ENCODE measurements at places on chromosomes 12 and 14.

DNA sequence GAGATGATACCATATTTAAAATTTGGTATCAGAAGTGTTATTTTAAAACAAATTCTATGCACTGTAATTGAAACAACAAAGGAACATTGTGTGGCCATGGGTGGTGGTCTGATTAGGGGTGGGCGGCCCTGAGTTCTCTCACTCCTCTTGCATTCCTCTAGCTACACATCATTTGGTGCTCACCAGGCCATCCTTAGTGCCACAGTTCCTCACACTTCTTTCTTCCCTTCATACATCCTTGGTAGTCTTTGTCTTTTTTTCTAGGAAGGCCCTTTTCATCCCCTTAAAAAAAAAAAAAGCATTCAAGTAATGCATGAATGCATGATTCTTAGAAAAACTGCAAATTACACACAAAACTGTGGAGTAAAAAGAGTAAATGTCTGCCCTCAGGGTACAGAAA is 2.4 kb upstream of the MANSC4 start:
- no peak for DNase-seq

GRCh38 chr14:50230701-50231474 is 490 bp downstream of the SOS2 start:
- peak; percentile 29 for DNase-seq

DNA sequence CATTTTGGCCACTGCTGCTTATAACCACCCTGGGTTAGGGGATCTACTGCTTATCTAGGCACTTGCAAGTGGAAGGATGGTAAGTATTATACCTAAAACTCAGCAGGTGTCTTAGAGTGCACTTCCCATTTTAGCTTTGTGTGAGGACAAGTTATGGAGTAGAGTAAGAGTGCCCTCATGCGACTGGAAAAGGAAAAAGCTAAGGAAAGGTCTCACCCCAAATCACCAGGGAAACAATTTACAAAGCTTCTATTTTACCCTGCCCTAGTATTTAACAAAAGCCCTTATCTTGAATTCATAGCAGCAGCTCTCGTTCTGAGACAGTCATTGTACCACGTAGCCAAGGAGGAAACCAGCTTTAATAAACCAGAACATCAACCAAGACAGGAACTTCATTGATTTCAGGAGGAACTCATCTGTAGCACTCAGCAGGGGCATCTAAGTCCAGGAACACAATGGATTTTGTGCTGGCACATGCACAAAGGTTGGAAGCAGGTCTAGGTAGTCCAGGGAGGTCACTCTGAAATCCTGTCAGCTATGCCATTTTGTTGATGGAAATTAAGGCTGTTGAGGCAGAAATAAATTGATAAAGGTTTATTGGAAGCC is 2.9 kb downstream of the RDH12 start:
- DNase-seq, result no peak

DNA sequence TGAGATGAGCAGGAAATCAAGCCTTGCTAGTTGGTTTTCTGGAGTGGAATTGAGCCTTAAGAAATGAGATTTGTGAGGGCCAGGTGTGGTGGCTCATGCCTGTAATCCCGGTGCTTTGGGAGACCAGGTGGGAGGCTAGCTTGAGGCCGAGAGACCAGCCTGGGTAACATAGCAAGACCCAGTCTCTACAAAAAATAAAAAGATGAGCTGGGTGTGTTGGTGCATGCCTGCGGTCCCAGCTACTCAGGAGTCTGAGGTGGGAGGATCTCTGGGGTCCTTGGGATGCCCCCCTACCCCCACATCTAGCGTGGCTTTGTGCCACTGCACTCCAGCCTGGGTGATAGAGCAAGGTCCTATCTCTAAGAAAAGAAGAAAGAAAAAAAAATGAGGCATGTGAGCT is 104.2 kb upstream of the RTL1 start:
- DNase-seq, result no peak

GRCh38 chr12:60872219-60872618 is 1276.4 kb downstream of the SLC16A7 start:
- DNase-seq, result no peak

DNA sequence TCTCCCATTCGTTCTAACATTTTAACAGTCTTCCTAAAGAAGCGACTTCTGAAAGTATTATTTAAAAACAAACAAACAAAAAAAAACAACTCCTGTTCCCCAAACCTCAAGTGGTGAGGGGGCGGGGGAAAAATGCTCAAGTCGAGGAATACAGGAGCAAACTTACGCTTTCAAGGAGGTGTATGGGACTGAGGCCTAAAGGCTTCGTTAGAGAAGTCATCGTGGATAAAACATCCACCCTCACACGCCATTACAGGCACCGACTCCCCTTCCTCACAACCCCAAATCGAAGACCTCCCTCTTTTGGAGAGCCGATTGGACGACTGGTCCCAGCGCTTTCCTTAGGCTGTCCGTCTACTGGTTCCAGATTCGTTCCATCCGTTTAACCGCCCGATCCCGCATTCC is 693 bp downstream of the CBX5 start:
- no peak for DNase-seq

DNA sequence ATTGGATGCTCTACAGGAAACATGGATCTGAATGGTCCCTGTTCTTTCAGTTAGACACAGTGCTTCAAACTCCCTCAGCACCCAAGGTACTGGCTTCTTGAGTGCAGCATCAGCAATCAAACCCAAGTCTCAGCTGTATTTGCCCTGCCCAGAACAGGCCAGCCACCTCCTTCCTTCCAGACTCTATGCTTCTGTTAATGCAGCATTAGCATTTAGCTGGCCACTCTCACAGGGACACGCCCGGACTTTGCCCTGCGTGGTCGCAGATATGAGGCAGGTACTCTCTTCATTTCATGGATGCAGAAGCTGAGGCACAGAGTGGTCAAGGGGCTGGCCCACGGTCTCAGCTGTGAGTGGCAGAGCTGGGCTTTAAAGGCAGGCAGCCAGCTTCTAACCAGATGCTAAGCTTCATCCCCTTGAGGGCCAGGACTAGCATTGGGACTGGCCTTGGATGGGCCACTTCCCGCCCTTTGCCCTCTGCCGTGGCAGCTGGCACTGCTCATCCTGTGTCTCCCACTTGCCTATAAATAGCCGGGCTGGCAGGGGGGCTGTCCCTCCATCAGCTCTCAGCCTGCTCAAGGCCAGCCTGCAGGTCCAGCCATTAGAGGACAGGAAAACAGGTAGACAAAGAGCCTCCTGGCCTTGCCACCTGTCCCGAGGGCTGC is 1.5 kb upstream of the SLC25A47 start:
- DNase-seq, result no peak

DNA sequence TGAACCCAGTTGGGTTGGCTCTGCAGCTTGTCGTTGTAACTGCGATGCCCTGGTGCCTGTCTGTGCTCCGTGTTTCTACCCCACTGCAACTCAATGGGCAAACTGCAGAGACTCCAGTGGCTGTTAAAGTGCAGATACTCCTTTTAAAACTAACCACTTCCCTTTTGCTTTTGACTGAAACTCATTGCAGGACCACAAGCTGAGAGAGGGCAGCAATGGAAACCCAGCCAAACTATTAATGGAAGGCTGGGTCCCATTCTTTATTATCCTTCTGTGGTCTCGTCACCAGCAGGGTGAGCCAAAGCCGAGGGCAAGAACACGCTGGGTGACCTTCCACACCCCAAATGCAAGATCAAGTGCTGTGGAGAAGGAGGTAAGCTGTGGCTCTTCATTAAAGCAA is 910.4 kb downstream of the VRK1 start:
- no peak for DNase-seq

- DNase-seq, result peak; percentile 66
These were observed 11.3 kb upstream of the SNAPC1 start for GRCh38 chr14:61750708-61751474.

GRCh38 chr12:24012528-24012927 is 63.1 kb upstream of the SOX5 start:
- DNase-seq, result no peak

- DNase-seq, result no peak
These were observed 63.7 kb downstream of the RFX4 start for GRCh38 chr12:106646472-106646871.

DNA sequence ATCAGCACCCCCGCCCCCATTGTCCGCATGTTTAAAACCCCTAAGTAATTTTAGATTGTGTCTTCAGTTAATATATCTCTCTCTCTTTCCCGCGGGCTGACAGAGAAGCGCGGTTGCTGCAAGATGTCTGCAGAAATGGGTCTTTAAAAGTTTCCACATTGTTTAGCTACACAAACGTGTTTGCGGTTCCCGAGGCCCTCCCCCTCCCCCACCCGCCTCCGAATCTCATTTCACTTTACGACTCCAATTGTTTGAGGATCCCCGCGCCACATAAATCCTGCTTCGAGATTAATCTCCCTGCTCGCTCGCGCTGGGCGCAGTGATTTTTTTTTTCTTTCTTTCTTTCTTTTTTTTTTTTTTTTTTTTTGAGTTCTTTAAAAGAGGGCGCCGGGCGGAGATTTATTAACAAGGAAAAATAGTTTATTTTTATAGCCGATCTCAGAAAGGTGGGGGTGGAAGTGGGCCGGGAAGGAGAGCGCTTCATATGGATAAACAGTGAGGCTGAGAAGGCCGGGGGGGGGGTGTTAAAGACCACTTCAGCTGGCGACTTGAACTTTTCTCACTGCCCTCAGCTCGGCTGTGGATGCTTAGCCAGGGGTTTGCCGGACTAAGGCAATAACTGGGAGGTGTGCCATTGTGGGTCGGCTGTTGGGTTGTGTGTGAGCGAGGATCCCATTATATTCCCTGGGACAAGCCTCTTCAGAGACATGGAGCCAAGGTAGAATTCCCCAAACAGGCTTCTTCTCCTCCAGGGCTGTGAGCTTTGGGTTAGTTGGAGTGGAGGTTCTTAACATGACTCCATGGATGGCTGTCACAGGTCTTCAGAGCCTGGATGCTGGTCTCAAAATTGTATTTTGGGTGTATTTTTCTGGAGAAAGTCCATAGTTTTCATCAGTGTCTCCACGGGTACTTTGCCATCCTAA is 39.7 kb upstream of the TBX5 start:
- no peak for DNase-seq

DNA sequence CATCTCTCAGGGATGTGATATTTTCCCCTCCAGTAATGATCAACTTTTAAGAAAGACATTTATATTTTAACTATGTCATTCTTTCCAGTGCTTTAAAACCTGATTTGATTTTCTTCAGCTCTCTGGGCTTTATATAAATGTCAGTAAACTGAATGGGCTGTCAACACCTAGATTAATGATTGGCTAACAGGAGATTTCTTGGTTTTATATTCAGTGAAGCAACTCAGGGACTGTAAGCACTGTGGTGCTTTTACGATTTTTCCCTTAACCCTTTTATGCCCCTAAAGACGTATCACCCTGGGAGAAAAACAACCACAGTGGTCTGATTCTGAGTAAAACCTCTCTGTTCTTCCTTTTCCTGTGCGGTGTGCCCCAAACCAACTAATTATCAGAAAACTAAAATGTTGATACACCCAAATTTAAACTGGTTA is 38.0 kb downstream of the PTGER2 start:
- DNase-seq, result no peak

DNA sequence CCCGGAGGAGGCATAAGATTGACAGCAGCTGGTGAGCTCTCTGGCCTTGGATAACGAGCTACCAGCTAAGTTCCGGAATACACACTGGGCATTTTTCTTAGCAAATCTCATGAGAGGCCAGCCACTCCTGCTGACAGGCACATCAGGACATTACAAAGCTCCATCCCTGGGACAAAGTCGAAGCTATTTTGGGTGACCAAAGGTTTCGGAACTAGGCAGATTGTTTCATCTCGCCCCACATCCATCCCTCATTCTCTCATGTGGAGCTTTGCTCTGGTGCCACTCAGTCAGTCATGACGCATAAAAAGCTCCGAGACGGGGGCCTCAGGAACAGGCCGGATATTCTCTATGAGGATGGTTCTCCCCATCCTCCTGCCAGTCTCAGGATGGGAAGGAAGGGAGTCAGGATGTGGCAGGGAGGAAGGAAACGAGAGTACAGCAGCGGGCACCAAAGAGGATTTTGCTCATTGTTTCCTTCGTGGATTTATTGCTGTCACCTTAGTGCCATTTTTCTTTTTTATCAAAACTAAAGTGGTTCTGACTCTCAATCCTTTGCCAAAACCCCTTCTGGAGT is 253.1 kb upstream of the FKBP4 start:
- no peak for DNase-seq

- no peak for DNase-seq
These were observed 5.7 kb upstream of the JDP2 start for GRCh38 chr14:75422169-75422568.

DNA sequence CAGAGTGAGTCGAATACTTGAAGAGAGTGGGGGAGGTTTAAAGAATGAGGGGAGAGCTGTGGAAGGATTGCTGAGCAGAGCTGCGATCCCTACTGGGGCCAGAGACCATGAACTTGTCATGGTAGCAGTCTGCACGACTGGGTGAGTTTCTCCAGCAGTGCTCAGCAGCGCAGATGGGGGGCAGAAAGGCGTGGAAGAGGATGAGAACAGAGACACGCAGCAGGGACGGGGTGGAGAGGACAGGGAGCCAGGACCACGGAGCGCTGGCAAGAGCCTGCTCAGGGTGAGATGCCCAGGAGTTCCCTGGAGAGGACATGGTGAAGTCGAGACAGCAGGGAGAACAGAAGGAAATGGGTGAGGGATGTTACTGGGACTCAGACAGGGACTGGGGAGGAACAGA is 2.1 kb upstream of the AQP6 start:
- DNase-seq, result no peak

GRCh38 chr14:30243805-30244204 is 315.2 kb upstream of the G2E3 start:
- no peak for DNase-seq

DNA sequence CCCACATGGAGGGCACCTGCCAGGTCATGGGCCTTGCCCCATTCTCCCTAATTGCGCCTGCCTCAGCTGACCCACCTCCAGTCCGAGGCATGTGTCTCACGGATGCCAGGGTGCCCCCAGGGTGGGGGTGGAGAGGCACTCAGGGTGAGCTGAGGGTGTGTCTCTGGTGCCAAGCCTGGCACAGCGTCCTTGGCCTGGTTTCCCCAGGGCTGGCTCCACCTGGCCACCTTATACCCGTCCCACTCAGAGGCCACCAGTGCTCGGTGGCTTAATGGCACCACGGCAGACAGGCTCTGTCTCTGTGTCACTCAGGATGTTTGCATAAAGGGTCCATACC is 33.6 kb upstream of the TDRD9 start:
- no peak for DNase-seq

- no peak for DNase-seq
These were observed 37.4 kb upstream of the MEG3 start for GRCh38 chr14:100788517-100788916.

- no peak for DNase-seq
These were observed 287.0 kb downstream of the RERGL start for GRCh38 chr12:17802657-17803641.

- no peak for DNase-seq
These were observed 9.4 kb downstream of the TMEM63C start for GRCh38 chr14:77190977-77191376.

GRCh38 chr14:77067632-77068516 is 30.2 kb upstream of the CIPC start:
- peak; percentile 64 for DNase-seq

- DNase-seq, result no peak
These were observed 7.8 kb downstream of the PPP1R13B start for GRCh38 chr14:103839579-103839978.

GRCh38 chr14:52885230-52885629 is 65.6 kb downstream of the FERMT2 start:
- no peak for DNase-seq

DNA sequence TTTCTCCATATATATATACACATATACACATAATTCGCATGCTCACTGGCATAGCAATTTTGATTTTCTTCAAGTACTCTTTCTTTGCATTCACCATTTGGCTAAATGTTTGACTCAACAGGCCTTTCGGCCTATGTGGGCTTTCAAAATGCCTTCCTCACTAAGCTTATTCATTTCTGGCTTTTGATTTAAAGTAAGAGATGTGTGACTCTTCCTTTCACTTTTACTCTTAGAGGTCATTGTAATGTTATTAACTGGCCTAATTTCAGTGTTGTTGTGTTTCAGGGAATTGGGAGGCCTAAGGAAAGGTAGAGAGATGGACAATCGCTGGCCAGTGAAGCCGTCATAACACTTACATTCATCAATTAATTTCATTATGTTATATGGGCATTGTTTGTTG is 14.5 kb upstream of the KLRD1 start:
- no peak for DNase-seq

All from activated naive CD4-positive, alpha-beta T cell treated with anti-CD3 and anti-CD28 coated beads, Interleukin-2, amount 50 U/mL, for 16 hours (primary cell).